ENCODE measurements at places on chromosomes 16 and 17. TPM values are rescaled to one million over a fixed set of nuclear protein-coding genes. Genes with fewer than 3 reads are reported as not detected.

GRCh38 chr17:43026595-43026994, 1.6 kb downstream of the RND2 start:
- no peak for DNase-seq

DNA sequence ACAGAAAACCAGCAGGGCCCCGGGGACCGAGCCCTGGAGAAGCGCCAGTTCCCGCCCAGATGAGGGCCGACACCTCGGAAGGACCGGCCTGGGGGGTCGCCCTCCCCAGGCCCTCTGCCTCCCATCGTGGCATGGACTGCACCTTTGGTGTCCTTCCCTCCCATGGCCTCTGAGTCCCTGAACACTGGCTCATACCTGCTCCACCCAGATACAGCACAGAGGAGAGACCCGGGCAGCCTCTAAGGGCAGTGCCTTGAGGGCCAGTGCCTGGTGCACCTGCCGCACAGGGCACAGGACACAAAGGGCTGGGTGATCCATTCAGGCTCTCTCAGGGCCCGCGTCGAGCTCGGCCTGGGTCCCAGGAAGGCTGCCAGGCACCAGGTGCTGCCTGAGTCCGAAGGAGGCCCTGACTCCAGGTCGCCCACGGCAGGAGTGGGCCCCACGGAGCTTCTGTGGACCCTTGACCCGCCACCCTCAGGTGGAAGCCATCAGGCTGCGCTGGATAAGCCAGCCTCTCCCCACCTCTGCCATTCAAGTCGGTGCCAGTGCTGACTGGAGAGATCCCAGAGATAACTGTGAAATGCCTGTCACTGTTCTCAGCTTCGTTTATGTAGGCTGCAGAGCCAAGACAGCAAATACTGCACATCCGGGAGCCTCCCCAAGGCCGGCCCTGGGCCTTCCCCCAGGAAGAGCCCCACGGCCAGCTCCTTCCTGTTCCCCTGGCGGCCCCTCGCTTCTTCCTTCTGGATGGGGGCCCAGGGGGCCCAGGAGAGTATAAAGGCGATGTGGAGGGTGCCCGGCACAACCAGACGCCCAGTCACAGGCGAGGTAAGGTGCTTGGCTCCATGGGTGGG, at the start of gene ZG16B:
TSS of gene ZG16B (plus strand) at position 803 of the 854 bp plus-strand sequence. CDS start 139 bp downstream, outside the sequence.
- peak; percentile 44 for DNase-seq

- DNase-seq: peak; percentile 71
Observed at GRCh38 chr16:2121853-2122252, 13.8 kb downstream of the PKD1 start.

- no peak for DNase-seq
Observed at GRCh38 chr16:931626-932500, 38.9 kb downstream of the LMF1 start.

DNA sequence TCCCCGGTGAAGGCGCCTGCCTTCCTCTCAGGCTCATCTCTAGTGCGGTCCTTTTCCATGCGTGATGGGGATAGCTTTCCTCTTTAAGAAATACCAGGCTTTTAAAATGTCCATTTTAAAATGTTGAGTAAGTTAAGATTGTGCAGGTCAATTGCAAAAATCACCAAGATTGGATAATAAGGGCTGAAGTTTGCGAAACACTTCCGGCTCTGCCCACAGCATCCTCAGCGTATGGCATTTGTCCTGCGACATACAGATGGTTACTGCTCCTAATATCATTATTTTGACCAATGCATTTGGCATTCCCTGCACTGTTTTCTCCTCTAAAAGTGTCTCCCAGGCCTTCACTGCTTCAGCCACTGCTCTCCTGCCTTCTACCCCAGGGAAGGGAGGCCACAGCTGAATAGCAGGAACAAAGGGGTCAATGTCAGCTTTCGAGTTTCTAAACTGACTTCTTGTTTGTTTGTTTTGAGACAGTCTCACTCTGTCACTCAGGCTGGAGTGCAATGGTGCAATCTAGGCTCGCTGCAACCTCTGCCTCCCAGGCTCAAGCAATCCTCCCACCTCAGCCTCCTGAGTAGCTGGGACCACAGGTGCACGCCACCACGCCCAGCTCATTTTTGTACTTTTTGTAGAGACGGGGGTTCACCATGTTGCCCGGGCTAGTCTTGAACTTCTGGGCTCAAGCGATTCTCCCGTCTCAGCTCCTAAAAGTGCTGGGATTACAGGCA, 91.9 kb downstream of the CRISPLD2 start:
- no peak for DNase-seq

GRCh38 chr16:72537664-72538063, 365.7 kb upstream of the PMFBP1 start:
- no peak for DNase-seq

GRCh38 chr17:57422574-57423164, 166.3 kb downstream of the MSI2 start:
- peak; percentile 59 for DNase-seq

DNA sequence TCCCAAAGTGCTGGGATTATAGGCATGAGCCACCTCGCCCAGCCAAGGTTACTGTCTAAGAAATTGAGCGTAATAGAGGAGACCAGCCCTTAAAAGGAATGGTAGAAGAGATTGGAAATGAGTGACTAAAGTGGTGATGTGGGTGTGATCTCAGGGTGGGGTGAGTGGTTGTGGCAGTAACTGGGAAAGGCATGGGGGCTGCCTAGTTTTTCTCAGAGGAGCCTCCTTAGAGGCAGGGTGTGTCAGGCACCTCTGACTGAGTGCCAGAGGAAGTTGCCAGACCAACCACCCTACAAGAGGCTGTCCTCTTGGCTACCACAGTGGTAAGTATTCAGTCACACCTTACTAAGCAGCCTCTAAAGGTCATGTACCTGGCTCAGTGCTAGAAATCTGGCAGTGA, 8.9 kb downstream of the DUS2 start:
- peak; percentile 2 for DNase-seq

DNA sequence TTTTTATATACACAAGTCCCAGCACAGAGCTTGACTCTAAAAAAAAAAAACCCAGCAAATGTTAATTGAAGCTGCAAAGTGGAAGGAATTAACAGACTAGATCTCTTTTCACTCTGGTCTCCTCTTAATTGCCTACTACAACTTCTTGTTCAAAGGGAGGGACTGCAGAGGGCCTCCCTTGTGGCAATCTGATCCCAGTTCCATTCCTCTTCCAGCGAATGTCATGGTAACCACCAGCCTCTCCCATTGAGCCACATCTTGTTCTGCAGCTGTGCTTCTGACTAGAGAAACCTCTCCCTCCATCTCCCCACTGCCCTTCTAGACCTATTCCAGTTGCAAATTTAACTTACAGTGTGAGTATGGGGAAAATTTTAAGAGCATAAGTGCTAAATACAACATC, 5.9 kb downstream of the SUPT6H start:
- DNase-seq: no peak

CPNE2 gene
- 29.4 TPM for total RNA-seq
